ENCODE measurements at places on chromosomes 6 and 20.
A peak's percentile ranks its signal among the peaks of the same experiment; 100 is the strongest.

DNA sequence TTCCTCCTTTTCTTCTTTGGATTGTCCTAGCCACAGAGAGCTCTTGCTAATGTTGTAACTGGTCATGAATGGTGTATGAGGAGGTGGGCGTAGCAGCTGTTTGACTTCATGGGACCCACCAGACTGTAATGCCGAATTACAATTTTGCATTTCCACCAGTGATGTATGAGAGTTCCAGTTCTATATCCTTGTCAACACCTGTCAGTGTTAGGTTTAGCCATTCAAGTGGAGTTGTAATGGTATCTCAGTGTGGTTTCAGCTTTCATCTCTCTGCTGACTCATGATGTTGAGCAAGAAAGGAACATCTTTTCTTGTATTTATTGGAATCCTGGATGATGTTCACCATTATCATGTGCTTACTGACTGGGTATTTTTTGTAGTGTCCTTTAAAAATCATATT is 5.1 kb downstream of the IGF2R start:
- DNase-seq: peak; percentile 76

GRCh38 chr6:115932481-115932880 is 128.2 kb downstream of the FRK start:
- no peak for DNase-seq

GRCh38 chr6:167758309-167759023 is 68.2 kb upstream of the AFDN start:
- DNase-seq: no peak

DNA sequence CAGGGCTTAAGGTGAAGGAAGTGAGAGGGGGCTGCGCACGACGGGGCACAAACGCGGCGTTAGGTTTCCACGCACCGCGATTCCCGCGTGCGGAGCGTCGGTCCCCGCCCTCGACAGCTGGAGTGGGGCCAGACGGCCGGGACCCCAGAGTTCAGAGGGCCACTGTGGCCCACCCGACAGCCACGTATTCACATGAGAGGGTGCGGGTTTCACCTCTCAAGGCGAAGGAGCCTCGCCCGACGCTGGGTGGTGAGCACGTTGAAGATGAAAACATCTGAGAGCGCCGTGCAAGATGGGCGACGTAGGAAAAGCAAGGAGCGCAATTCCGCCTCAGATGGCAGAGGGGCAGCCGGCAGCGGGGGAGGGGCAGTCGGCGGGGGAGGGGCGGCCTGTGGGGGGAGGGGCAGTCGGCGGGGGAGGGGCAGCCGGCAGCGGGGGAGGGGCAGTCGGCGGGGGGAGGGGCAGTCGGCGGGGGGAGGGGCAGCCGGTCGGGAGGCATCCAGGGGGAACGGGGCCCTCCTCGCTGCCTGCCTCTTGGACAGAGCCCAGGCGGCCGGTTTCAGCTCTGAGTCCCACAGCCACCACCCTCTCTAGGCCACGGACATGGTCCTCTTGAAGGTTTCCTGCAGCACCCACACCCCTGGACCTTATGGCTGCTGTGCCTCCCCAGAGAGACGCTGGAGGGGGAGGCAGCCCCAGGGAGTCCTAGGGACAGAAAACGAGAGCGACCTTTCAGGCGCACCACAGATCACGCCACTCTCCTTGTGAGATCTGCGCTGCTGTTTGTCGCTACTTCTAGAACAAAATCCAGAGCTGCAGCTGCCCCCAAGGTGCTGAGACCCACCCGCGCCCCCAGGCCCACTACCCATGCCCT is 113.7 kb downstream of the DLL1 start:
- no peak for DNase-seq

DNA sequence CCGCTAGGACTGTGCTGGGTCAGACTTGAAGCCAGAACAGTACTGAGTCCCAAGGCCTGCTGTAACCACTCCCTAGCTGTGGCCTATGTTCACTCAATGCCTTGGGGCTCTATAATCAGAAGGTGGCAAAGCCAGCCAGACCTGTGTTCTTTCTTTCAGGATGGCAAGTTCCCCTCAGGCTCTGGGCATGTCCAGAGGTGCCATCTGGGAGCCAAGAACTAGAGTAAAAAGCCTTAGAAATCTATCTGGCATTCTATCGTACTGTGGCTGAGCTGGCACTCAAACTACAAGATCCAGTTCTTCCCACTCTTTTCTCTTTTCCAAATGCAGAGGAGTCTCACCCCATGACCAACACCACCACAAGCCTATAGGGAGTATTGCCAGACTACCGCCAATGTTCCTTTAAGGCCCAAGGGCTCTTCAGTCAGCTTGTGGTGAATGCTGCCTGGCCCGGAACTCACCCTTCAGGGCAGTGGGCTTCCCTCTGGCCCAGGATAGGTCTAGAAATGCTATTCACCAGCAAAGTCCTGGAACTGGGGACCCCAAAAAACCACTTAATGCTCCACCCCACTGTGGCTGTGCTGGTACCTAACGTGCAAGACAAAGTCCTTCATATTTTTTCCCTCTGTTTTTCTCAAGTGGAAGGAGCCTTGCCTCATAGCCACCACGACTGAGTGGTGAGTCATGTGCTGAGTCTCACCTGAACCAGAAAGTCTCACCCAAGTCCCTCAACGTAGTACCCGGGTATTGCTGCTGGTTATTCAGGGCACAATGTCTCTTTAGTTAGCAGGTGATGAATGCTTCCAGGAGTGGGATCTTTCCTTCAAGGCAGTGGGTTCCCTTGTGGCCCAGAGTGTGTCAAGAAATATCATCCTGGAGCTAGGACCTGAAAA is 8.6 kb upstream of the SIRPB2 start:
- no peak for DNase-seq

- no peak for DNase-seq
Observed at GRCh38 chr20:20823476-20823881, 111.0 kb upstream of the RALGAPA2 start.

- no peak for DNase-seq
Observed at GRCh38 chr6:89037141-89037900, 43.2 kb upstream of the PNRC1 start.

- DNase-seq: peak; percentile 11
Observed at GRCh38 chr6:148177589-148178233, 164.9 kb upstream of the SASH1 start.

GRCh38 chr6:139659196-139659595 is 284.7 kb upstream of the CITED2 start:
- no peak for DNase-seq

DNA sequence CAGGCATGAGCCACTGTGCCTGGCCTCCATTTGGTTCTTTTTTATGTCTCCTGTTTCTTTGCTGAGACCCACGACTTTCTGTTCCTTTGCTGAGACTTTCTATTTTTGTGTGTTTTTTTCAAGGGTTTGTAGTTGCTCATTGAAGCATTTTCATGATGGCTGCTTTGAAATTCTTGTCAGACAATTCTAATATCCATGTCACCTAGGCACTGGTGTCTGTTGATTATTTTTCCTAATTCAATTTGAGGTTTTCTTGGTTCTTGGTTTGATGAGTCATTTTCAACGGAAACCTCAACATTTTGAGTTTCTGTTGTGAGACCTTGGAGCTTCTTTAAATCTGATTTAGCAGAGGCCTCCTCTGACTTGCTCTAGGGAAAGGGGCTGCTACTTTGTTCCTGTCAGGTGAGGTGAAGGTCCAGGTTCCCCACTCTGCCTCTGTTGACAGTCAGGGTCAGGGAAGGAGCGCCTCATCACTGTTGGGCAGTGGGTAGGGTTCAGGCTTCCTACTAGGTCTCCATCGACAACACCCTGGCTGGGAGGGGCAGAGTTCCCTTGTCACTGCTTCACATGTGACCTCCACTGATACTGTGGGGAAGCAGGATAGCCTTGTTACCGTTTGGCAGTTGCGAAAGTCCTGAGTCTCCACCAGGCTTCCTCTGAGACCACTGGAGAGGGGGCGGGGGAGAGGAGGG is 67.2 kb upstream of the RNF24 start:
- DNase-seq: peak; percentile 89

DNA sequence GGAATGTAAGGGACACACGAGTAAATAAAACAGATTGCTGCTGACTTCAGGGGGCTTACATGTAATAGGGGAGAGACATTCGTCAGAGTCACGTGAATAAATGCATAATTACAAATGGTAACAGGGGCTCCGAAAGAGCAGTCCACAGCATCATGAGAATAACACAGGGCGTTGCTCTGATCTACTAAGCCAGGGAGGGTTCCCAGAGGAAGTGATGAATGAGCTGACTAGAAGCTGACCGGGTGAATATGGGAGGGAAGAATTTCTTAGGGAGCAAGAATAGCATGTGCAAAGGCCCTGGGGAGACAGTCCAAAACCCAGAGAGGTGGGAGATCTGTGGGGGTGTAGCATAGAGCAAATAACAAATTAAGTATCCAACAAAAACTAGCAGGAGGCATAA is 2.4 kb downstream of the BPI start:
- DNase-seq: no peak

- no peak for DNase-seq
Observed at GRCh38 chr6:30206152-30206551, 7.1 kb downstream of the TRIM26 start.

DNA sequence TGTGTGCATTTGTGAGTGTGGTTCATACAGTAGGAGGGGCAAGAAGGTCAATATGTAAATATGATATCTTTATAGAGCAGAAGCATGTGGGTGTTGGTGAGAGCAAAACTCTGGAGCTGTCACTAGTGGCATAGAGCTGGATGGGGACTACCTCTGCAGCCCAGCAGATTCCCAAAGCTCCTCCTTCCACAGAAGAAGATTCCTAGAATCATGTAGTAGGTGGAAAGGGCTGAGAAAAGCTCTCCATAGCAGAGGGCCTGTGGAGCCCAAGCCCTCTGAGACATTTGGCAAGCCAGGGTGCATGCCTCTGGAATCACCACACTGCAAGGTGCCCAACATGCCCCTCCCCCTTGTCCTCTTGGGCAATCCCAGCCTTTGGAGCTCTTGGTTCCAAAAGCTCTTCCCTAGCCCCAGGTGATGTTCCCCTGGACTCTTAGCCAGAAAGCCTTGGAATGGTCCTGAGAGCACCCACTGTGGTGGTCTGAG is 233.2 kb downstream of the LRFN2 start:
- no peak for DNase-seq

GRCh38 chr6:138482816-138483215 is 16.5 kb downstream of the NHSL1 start:
- no peak for DNase-seq

- DNase-seq: no peak
Observed at GRCh38 chr6:1997702-1998101, 247.7 kb downstream of the GMDS start.

DNA sequence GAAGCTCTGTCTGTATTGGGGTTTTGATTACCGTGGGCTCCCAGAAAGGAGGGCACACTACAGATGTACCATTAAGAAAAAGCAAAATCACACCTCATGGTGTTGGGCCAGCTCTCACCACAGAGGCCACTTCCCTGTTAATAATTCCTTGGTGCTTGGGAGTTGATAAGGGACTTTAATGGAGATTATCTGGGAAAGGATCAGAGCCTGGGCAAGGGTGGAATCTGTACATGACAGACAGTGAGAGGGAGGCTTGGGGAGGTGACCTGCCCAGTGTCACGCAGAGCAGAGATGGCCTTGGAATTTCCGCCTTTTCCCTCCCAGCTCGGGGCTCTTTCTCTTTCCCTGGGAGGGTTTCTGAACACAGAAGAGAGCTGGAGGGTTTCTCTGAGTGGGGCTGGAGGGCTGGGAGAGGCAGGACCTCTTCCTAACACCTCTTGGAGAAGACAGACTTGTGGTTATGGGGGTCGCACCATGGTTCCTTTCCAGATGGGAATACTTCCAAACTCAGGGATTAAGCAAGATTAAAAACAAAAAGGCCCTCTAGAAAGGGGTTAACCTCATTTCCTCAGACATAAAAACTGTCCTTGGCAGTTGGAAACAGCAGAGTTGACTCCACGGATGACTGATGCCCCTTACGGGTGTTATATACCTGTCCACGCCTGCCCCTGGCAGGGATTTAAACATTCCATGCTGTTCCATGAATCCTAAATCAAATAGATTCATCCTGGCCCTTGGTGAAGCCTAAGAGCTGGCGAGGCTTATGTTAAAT is 16.8 kb upstream of the KCNK16 start:
- no peak for DNase-seq

DNA sequence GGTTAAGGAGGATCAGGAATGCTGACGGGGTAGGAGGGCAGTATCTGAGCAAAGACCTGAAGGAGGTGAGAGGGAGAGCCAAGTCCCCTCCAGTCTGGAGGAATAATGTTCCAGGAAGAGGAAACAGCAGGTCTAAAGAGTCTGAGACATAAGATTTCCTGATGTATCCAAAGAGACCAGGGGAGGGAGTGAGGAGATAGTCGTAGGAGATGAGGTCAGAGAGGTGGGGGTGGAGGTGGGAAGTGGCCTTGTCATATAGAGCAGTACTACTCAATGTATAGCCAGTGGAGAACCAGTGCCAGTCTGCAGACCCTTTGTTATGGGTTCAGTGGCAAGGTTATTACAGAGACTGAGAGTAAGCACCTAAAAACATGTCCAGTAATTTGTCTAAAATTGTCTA is 130.6 kb downstream of the COL9A1 start:
- DNase-seq: no peak

DNA sequence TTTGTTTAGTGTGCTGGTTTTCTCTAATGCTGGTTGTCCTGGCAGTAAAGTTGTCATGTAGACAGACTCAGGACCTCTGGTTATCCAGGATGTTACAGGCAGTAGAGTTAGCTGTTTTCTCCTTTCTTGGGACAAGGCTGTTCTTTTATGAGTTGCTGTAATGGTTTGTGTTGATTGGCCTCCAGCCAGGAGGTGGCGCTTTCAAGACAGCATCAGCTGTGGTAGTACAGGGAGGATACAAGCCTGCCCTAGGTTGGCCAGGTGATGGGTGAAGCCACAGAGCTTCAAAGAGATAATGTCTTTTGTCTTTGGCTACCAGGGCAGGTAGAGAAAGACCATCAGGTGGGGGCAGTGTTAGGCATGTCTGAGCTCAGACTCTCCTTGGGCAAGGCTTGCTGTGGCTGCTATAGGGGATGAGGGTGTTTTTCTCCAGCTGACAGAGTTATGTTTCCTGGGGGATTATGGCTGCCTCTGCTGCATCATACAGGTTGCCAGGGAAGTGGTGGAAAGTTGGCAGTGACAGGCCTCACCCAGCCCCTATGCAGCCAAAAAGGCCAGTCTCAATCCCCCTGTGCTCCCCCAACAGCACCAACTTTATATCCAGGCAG is 127.2 kb upstream of the TAB2 start:
- peak; percentile 49 for DNase-seq

DNA sequence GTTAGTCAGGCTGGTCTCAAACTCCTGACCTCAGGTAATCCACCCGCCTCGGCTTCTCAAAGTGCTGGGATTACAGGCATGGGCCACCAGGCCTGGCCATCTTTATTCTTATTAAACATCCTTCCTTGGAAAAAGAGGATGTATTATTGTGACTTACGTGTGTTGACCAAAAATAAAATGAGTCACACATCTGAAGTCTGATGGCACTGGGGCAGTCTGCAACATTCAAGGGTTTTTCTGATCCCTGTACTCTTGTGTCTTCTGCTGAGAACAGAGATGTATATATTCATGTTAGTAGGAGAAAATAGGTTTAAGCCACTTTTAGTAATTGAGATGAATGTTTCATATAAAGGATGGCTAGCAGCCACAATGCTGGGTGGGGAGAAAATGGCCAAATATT is 129.9 kb upstream of the RIPOR2 start:
- DNase-seq: no peak

DNA sequence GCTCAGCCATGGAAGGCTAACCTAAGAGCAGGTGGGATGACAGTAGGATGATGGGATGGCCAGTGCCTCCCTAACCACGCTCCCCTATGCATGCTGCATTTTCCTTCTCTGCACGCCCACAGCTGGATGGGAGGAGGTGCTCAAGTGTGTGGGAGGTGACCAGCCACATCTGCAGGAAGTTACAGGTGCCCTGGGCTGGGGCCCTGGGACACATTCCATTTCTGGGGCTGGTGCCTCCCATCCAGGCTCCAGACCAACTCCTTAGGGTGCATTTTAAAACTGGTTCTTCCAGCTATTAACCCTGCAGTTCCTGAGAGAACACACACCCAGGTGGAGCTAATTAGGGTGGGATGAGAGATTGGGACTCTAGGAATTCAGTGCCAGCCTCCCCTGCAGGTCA is 135.3 kb upstream of the ARMC2 start:
- DNase-seq: no peak

Data from activated CD4-positive, alpha-beta T cell treated with anti-CD3 and anti-CD28 coated beads, Interleukin-10, Interleukin-2, amounts not matched to agents 100 ng/mL and 50 ng/mL, durations not matched to agents 16 hours and 8 hours (primary cell).